ENCODE measurements at places on chromosomes 2 and 18. TPM values are rescaled to one million over a fixed set of nuclear protein-coding genes. Genes with fewer than 3 reads are reported as not detected.
A peak's percentile ranks its signal among the peaks of the same experiment; 100 is the strongest.

Gene MYO3B
- total RNA-seq, result not detected

Gene VIL1
- not detected for total RNA-seq

Gene MEIS1
- 122 TPM for total RNA-seq

Gene SERPINB7
- total RNA-seq, result not detected

Gene CRYGD
- not detected for total RNA-seq

Gene TTC32
- 20.5 TPM for total RNA-seq

Gene POLR1A
- total RNA-seq, result 17.9 TPM

Gene LYPD6
- 1.5 TPM for total RNA-seq

Gene DIPK1C
- 1.1 TPM for total RNA-seq

Gene LRP2
- total RNA-seq, result 1.9 TPM

Gene EVX2
- total RNA-seq, result 2.2 TPM

Gene EFHD1
- 8.7 TPM for total RNA-seq

Gene NOL4
- 0.68 TPM for total RNA-seq

DNA sequence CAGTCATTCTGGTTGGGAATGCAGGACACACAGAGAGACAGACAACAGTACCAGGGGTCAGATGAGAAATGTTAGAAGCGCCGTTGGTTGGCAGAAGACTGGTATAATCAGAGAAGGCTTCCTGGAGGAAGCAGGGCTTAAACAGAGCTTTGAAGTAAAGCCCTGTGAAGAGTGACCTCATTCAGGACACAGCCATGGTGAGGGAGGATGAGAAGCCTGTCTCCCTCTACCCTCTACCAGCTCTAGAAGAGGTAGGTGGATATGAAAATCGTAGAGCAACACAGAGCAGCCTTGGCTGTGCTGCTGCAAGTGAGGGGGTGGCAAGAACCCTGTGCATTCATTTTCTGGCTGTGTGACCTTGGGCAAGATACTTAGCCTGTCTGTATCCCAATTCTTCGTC, 14.2 kb downstream of the TET3 start:
- H3K4me1 ChIP-seq, result peaks cover 24% of the 10 kb centered on the region
- H3K36me3 ChIP-seq, result no peaks in the 10 kb centered on the region
- no peak for DNase-seq
- no peaks in the 10 kb centered on the region for H3K27me3 ChIP-seq

DNA sequence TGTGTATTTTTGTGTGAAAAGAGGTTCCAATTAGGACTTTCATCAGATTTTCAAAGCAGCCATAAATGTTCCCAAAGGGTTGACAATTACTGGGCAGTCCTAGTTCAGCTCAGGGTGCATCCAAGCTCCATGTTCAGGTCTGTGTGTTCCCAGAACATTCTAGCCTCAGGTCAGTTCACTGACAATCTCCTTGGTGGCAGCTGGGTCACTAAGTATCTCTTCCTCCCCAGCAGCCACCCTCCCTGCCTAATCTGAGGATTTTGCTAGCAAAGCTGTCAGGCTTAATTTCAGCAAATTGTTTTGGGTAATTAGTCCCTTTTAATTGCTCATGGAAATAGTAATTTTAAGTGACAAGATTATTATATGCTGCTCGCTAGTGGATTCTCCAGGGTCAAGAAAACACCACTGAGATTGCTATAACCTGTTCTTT, 29.8 kb downstream of the UPP2 start:
- H3K4me3 ChIP-seq, result no peak overlapping the region
- H3K27me3 ChIP-seq, result no peaks in the 10 kb centered on the region
- H3K4me1 ChIP-seq, result no peaks in the 10 kb centered on the region
- no peaks in the 10 kb centered on the region for H3K36me3 ChIP-seq
- DNase-seq, result no peak

GRCh38 chr2:233312874-233313273, 5.3 kb downstream of the SAG start:
- no peaks in the 10 kb centered on the region for H3K4me1 ChIP-seq
- H3K4me3 ChIP-seq, result no peak overlapping the region
- H3K36me3 ChIP-seq, result no peaks in the 10 kb centered on the region
- DNase-seq, result no peak

- no peak for DNase-seq
- no peaks in the 10 kb centered on the region for H3K27me3 ChIP-seq
- H3K27ac ChIP-seq, result no peak overlapping the region
- no peaks in the 10 kb centered on the region for H3K36me3 ChIP-seq
- no peak overlapping the region for H3K4me3 ChIP-seq
Measured at GRCh38 chr2:152363936-152364335, 29.0 kb downstream of the FMNL2 start.

DNA sequence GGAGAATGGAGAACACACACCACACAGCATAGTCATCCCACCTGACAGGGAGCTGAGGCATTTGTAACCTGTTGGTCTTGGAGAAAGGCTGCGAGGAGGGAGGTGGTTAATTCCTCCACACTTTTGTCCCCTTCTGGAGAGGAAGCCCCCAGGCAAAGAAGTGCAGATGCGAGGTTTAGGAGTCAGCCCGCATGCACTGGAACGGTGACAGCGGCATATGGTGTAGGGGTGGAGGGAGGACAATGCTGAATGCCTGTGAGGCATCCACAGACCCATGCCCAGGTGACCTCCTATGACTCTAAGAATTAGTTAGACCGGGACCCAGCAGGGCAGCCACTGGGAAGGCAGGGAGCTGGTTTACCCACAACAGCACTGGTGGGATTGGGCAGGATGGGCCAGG, 12.2 kb downstream of the SPATA3 start:
- H3K27ac ChIP-seq, result no peak overlapping the region
- H3K4me3 ChIP-seq, result no peak overlapping the region
- no peaks in the 10 kb centered on the region for H3K36me3 ChIP-seq
- no peak for DNase-seq
- H3K4me1 ChIP-seq, result no peaks in the 10 kb centered on the region

DNA sequence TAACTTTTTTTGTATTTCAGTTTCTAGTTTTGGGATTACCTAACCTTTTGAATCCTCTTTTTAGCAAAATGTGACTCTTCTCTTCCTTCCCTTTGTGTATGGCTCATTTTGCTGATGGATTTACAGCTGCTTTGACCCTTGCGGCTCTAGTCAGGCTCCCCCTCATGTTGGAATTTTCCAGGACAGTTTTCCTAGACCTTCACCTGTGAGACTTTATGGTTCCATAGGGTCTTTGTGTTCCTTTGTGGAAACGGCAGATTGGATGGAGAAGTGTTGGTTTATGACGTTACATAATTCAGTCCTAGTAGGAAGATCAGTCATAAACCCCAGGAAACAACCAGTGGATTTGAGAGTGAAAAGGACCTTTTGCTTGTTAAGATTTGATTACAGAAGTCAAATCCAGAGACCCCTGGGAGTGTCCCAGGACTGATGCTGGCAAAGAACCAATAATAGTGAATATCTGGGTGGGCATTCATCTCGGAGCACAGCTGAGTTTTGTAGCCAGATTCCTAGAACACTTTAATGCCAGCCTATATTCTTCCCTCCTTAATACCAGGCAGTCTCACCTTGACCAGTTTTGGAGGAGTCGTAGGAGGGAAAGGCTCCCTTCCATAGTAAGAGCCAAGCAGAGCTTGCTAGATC, 42.7 kb downstream of the SOCS6 start:
- H3K4me3 ChIP-seq, result no peak overlapping the region
- H3K27me3 ChIP-seq, result no peaks in the 10 kb centered on the region
- no peaks in the 10 kb centered on the region for H3K36me3 ChIP-seq
- H3K4me1 ChIP-seq, result peaks cover 18% of the 10 kb centered on the region
- H3K27ac ChIP-seq, result no peak overlapping the region

GRCh38 chr2:150160058-150160457, 327.4 kb downstream of the RND3 start:
- no peaks in the 10 kb centered on the region for H3K27me3 ChIP-seq
- no peak overlapping the region for H3K27ac ChIP-seq
- no peak for DNase-seq

- DNase-seq, result no peak
- H3K4me3 ChIP-seq, result no peak overlapping the region
- H3K27ac ChIP-seq, result no peak overlapping the region
- no peaks in the 10 kb centered on the region for H3K36me3 ChIP-seq
- no peaks in the 10 kb centered on the region for H3K27me3 ChIP-seq
Measured at GRCh38 chr18:48249854-48250253, 159.3 kb downstream of the ZBTB7C start.

GRCh38 chr18:74514860-74515495, 18.8 kb downstream of the CNDP2 start:
- DNase-seq, result peak; percentile 44
- H3K36me3 ChIP-seq, result peaks cover 91% of the 10 kb centered on the region
- H3K4me3 ChIP-seq, result no peak overlapping the region
- H3K27me3 ChIP-seq, result no peaks in the 10 kb centered on the region
- no peak overlapping the region for H3K27ac ChIP-seq

DNA sequence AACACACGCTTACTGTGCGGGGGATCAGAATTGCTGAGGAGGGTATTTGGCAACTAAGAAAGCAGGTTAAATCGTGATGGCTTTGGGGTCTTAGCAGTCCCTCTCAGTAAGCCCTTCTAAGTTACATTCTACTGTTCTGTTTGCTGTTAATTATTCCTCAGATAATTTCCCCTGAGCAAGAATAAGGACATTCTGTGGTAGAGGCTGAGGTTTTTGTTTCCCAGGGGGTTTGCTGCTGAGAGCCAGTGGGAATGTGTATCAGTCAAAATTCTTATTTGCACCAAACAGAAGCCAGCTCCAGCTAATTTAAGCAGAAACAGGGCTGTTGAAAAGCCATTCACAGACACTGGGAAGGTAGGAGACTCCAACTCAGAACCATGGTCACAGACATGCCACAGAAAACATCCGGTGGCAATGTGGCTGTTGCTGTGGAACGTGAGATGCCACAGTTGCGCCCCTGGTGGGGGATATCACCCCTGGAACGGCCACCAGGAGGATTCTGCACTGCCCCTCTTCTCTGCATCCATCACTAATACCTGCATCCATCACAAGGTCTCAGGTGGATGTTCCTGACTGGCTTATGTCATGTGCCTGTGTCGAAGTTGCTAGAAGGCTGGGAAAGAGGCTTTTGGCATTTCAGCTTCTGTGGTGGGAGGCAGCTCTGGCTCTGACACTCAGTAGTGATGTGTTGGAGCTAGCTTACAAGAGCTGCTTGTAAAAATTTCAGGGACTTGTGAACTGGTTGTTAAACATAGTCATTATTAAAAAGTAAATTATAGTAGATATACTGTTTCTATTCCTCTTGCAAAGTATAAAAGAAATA, 23.2 kb downstream of the SLC4A3 start:
- no peak overlapping the region for H3K27ac ChIP-seq
- DNase-seq, result no peak
- H3K4me3 ChIP-seq, result no peak overlapping the region
- H3K27me3 ChIP-seq, result no peaks in the 10 kb centered on the region
- no peaks in the 10 kb centered on the region for H3K36me3 ChIP-seq

DNA sequence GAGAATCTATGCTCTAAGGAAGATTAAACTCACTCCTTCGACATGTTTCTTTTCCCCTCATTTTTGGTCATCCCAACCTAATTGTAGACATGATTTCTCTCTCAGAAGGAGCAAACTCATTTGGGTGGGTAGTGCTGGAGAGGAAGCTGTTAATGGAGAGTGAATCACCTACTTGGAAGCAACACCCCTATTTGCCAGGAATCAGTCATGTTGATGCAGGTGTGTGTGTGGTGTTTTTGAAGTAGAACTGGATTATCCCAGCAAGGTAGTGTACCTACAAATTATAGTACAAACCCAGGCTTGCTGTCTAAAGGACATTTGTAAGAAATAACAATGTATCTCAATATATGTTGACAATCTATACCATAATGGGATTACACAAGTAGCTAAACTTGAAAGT, 186.4 kb downstream of the EPHA4 start:
- peaks cover 19% of the 10 kb centered on the region for H3K4me1 ChIP-seq
- no peak for DNase-seq
- no peaks in the 10 kb centered on the region for H3K36me3 ChIP-seq
- no peaks in the 10 kb centered on the region for H3K27me3 ChIP-seq
- no peak overlapping the region for H3K27ac ChIP-seq

GRCh38 chr18:76456018-76456750, 38.9 kb downstream of the ZNF516 start:
- peak; percentile 38 for DNase-seq
- peaks cover 57% of the 10 kb centered on the region for H3K4me1 ChIP-seq
- H3K4me3 ChIP-seq, result no peak overlapping the region
- no peaks in the 10 kb centered on the region for H3K36me3 ChIP-seq
- H3K27ac ChIP-seq, result no peak overlapping the region

GRCh38 chr2:96668771-96669170, 26.2 kb downstream of the FER1L5 start:
- no peaks in the 10 kb centered on the region for H3K4me1 ChIP-seq
- no peak for DNase-seq
- H3K4me3 ChIP-seq, result no peak overlapping the region
- no peaks in the 10 kb centered on the region for H3K36me3 ChIP-seq
- no peaks in the 10 kb centered on the region for H3K27me3 ChIP-seq

GRCh38 chr2:209383212-209383611, 40.6 kb upstream of the MAP2 start:
- no peak overlapping the region for H3K27ac ChIP-seq
- no peaks in the 10 kb centered on the region for H3K27me3 ChIP-seq
- H3K4me1 ChIP-seq, result no peaks in the 10 kb centered on the region
- DNase-seq, result no peak
- no peaks in the 10 kb centered on the region for H3K36me3 ChIP-seq

GRCh38 chr2:46144133-46144800, 152.9 kb upstream of the EPAS1 start:
- H3K36me3 ChIP-seq, result no peaks in the 10 kb centered on the region
- no peak overlapping the region for H3K27ac ChIP-seq
- no peaks in the 10 kb centered on the region for H3K27me3 ChIP-seq
- no peaks in the 10 kb centered on the region for H3K4me1 ChIP-seq
- peak; percentile 10 for DNase-seq

- no peak for DNase-seq
- no peaks in the 10 kb centered on the region for H3K27me3 ChIP-seq
- peaks cover 12% of the 10 kb centered on the region for H3K4me1 ChIP-seq
- no peak overlapping the region for H3K27ac ChIP-seq
Measured at GRCh38 chr2:164903204-164903603, 52.1 kb downstream of the SLC38A11 start.

DNA sequence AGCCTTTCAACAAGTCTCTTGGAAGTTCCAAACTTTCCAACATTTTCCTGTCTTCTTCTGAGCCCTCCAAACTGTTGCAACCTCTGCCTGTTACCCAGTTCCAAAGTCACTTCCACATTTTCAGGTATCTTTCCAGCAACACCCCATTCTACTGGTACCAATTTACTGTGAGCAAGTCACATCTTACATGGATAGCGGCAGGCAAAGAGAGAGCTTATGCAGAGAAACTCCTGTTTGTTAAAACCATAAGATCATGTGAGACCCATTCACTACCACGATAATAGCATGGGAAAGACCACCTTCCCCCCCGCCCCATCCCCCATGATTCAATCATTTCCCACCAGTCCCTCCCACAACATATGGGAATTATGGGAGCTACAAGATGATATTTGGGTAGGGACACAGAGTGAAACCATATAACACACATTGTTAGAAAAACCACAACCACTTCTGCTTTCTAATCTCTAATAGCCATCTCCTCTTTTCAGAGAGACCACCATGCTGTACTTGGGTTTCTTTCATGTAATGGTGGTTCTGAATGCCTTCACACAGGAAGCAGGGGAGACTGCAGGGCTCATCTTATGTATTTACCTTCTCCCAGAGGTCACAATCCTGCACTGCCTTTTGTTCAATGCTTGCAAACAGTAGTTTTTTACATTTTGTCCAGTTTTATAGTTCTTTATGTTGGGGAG, 46.0 kb upstream of the CALCRL start:
- H3K4me3 ChIP-seq, result no peak overlapping the region
- no peak overlapping the region for H3K27ac ChIP-seq
- DNase-seq, result no peak
- H3K27me3 ChIP-seq, result no peaks in the 10 kb centered on the region
- H3K4me1 ChIP-seq, result no peaks in the 10 kb centered on the region
- H3K36me3 ChIP-seq, result no peaks in the 10 kb centered on the region
